Type B pancreatic cell (in vitro differentiated cells): ENCODE measurements at places on chromosomes 13 and 19. TPM values are rescaled to one million over a fixed set of nuclear protein-coding genes. Genes with fewer than 3 reads are reported as not detected.

The AMER2 gene
- 0.14 and 0.31 TPM in 2 replicates for total RNA-seq

DNA sequence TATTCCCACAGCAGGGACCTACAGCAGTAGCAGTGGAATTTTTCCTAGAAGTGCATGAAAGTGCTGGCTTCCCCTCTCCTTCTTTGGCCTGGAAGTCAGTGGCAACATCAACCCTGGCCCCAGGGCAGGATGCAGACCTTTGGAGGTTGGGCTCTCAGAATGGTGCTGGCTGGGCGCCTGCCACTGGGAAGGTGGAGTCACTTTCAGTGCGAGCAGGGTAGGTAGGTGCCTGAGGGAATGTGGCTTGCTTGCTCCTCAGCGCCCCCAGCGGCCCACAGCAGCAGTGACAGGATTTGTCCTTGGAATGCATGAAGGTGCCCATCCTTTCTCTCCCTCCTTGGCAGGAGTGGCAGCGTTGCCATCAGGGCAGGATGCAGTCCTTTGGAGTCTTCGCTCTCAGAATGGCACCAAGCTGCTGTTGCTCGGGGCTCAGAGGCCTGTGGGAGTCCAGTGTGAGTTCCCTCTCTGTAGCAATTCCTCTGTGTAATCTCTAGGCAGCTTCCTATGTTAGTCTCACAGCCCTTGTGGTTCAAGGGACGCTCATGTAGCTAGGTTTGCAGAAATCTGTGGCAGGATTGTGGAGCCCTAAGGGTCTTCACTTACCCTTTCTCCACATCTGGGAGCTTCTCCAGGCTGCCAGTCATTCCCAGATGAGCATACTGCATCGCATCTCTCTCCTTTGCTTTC lies 354.4 kb upstream of the DACH1 start:
- DNase-seq: no peak

The MTUS2 gene
- total RNA-seq: 4.1 and 14.5 TPM in 2 replicates

GRCh38 chr13:97257800-97258799 lies 36.0 kb downstream of the MBNL2 start:
- DNase-seq: no peak

DNA sequence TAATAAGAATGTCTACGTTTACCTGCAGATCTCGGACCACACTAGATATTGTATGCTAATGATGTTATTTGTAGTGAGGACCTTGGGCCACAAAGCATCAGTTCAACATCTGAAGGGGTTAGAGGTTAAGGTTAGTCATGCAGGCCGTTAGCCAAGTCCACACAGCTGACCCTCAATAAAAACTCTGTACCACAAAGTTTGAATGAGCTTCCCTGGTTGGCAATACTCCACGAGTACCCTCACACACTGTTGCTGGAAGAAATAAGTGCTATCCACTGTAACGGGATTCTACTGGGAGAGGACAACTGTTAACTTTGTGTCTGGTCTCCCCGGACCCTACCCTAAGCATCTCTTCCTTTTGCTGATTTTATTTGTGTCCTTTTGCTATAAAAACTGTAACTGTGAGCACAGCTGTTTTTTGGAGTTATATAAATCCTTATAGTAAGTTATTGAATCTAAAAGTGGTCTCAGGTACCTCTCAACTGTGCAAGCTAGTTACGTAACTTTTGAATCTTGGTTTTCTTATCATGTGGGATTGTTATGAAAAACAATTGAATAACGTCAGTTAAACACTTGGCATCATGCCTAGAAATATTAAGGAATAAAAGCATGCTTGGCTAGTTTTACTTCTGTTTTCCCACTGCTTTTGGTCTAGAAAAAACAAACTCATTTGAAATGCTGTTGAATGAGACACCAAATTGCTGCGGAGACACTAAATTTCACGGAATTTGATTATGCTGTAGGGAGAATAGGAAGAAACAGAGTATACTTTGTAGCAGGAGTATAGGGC lies 181.5 kb downstream of the DNAJC3 start:
- no peak for DNase-seq

The POU4F1 gene
- 0.93 and 5.4 TPM in 2 replicates for total RNA-seq

The ZNF134 gene
- 24.7 and 27.1 TPM in 2 replicates for total RNA-seq

DNA sequence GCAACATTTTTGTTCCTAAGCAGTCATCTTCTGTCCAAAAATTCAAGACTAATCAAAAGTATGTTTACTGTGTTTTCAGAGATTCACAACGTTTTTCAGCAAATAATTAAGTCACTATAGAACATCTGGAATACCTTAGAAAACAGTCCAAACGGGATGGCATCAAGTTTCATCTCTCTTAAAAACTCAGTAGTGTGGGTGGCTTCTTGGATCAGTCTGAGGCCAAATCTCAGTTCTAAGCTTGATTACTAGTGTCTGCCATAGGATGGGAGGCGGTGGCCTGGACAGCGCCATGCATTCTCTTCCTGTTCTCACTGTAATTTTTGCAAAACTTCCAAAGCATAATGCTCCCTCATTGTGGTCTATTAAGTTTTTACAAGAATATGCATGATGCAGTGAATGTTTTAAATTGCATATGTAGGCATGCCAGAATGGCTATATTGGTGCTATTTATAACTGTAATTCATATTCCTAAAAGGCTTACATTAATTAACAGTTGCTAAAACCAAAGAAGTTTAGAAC lies 37.1 kb downstream of the ANKRD10 start:
- no peak for DNase-seq

The N4BP2L1 gene
- total RNA-seq: 4.9 and 7.4 TPM in 2 replicates

The RGCC gene
- 2.7 TPM in 2 replicates for total RNA-seq

The DCT gene
- 19.7 TPM in 1 of 2 replicates, not detected in the other for total RNA-seq

- no peak for DNase-seq
These were observed 19.0 kb downstream of the OLFM2 start for GRCh38 chr19:9917321-9917720.

The PCDH8 gene
- 0.36 and 8.1 TPM in 2 replicates for total RNA-seq

The HAUS8 gene
- 10.7 and 18.8 TPM in 2 replicates for total RNA-seq

- no peak for DNase-seq
These were observed 6.0 kb upstream of the TNFAIP8L1 start for GRCh38 chr19:4633140-4633967.

The FOXA3 gene
- total RNA-seq: 3.3 and 5.0 TPM in 2 replicates

DNA sequence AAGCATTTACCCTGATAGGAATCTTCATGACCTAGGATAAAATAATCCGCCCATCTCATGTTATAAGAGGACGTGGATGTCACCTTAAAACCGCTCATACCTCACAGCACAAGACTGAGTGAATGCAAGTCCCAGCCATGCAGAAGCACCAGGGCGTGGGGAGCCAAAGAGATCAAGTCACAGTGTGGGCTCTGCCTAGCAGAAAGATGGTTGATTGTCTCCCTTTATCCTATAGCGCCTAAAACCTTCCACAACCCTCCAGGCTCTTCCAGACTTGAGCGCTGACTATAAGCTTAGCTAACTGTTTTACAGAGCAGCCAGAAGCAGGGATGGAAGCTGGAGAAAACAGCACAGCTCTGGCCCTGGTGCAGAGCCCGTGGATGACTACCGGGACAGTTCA lies 6.8 kb upstream of the ANKRD10 start:
- no peak for DNase-seq

- no peak for DNase-seq
These were observed 126.7 kb downstream of the STARD13 start for GRCh38 chr13:33158816-33159215.

DNA sequence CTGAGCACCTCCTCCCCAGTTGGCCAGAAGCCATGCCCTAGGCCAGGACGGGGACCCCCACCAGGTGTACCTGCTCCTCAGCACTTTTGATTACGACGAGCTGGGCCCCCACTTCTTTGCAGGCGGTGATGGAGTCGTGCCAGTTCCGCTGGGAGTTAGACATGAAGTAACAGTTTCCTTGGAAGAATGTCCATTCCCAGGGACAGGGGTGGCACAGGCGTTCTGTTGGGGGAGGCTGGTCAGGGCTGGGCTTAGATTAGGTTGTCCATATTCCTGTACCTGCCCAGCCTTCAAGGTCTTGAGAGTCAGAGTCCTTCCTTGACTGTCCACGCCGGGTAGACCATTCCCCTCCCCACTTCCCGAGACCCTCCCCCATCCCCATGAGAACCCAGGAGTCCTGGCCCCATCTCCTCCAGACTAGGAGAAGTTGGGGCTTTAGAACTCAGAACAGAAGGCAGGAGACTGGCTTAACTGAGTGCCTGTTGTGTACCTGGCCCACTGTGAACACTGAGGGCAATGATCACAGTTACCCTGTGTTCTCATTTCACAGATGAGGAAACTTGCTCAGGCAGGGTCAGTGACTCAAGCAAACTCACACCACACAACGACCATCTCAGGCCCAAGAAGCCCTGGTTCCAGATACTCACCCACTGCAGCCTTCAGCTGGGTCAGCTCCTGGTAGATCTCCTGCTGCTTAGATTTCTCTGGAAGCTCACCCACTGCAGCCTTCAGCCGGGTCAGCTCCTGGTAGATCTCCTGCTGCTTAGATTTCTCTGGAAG lies 2.3 kb downstream of the CD209 start:
- no peak for DNase-seq

DNA sequence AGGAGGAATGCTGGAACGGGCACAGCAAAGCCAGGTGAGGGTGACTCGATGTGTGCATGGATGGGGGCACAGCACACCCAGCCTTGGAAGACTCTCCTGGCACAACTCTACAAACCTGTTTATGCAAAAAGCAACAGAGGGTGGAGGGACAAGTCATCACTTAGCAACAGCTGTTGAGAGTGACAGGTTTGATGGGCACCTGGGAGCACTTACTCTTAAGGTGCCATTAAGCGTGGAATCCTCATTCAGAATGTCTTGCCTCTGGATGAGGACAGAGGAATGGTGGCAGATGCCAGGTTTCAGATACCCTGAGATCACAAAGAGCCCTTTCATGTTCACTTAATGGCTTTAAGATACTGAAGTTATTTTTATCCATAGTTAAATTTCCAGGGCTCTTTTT lies 97.0 kb downstream of the DCT start:
- DNase-seq: no peak

DNA sequence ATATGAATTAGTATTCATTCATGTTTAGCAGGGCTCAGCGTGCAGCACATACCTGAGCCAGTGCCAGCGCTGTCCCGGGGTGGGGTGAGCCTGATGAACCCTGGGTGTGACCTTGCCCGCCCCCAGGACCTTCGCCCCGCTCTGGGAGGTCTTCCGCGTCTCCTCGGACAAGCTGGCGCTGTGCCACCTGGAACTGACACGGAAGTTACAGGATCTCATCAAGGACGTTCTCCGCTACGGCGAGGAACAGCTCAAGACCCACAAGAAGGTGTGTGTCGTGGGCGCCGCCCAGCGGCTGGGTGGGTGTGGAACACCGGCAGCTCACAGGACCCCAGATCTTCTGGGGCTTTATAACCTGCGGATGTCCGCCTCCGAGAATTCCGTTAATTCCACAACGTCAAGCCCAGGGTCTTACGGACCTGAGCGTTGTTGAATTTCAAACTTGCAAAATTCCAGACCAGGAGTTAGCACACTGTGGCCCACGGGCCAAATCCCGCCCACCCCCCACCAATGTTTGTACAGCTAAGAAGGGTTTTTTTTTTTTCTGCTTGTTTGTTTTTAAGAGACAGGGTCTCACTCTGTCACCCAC lies 15.4 kb downstream of the FCHO1 start:
- peak; percentile 84 for DNase-seq

DNA sequence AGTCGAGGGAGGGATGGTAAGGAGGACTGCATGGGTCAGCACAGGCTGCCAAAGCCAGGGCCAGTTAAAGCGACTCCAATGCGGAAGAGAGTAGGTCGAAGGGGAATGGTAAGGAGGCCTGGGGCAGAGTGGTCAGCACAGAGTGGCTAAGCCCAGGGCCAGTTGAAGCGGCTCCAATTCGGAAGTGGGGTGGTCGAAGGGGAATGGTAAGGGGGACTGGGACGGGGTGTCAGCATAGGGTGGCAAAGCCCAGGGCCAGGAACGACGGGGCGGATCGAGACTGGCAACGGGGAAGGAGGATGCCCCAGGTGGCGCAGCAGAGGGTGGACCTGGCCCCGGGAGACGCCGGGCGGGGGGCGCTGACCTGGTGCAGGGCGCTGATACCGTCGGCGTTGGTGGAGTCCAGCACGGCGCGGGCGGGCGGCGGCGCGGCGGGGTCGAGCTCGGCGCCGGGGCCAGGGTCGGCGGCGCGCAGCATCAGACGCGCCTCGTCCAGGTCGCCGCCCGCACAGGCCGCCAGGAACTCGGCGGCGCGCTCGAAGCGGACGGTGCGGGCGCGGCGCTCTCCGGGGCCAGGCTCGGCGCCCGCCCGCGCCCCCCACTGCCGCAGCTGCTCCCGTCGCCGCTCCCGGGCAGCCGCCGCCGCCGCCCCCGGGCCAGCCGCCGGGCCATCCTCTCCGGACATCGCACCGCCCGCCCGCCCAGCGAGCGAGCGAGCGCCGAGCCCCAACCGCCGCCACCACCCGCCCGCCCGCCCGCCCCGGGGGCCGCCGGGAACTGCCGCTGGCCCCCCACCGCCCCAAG lies at the start of gene PPP1R12C:
Gene PPP1R12C, minus strand, starts transcription at position 779 of the 804 bp plus-strand sequence. Its CDS starts 94 bp downstream, at position 685.
- DNase-seq: no peak

GRCh38 chr13:20824762-20825476 lies 51.2 kb upstream of the EEF1AKMT1 start:
- no peak for DNase-seq

The TMEM259 gene
- 157 and 173 TPM in 2 replicates for total RNA-seq

GRCh38 chr19:1076046-1076386 lies 9.0 kb downstream of the ARHGAP45 start:
- no peak for DNase-seq

DNA sequence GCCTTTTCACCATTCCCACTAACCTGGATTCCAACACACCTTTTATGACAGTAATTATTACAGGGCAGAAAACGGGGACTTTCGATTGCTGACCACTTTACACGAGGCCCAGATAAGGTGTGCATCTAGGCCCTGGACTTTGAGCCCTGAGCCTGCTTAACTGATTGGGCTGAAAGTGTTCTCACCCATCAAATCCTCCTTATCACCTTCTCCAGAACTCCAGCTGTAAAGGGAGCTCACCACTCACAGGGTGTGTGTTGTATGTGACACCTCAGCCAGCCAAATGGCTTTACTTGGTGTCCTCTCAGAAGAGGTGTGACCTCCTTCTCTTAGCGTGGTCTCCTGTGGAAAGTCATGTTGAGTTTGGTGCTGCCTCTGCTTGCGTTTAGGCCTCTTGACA lies 36.5 kb downstream of the SIPA1L3 start:
- DNase-seq: no peak

- DNase-seq: no peak
These were observed 110.3 kb downstream of the MIPEP start for GRCh38 chr13:23778879-23779278.

The ZBTB32 gene
- total RNA-seq: not detected in 2 replicates

GRCh38 chr19:37951816-37952210 lies 44.8 kb downstream of the SIPA1L3 start:
- no peak for DNase-seq

DNA sequence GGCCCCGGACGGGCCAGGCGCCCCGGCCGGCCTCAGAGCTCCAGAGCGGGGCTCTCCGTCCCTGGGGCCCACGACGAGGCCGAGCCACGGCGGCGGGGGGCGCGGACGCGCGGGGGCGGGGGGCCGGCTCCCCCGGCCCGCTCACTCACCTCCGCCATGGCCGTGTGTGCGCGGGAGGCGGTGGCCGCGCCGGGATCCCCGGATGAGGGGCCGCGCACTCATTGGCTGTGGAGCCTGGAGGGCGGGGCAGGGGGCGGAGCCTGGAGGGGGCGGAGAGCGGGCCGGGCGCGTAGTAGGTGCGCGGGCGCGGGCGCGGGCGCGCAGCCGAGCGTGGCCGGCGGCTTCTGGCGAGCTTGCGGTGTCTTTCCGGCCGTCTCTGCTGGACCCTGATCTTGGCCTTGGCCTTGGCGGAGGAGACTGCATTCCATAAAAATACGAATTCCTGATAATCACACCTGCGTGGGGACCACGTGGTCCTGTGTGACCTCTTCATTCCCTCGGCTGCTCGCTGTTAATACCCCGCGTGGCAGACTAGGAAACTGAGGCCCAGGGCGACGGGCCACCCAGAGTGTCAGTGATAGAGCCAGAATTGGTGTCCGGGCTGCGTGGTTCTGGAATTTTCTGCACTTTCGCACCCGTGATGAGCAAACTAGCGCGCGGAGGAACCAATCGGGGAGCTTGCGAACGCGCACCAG lies at the start of gene MIER2:
Gene MIER2, minus strand, starts transcription at position 172 of the 695 bp plus-strand sequence. Its CDS starts 14 bp downstream, at position 158.
- peak; percentile 96 for DNase-seq

The C19orf33 gene
- total RNA-seq: 46.8 and 270 TPM in 2 replicates

The ZFP14 gene
- 7.6 and 10.9 TPM in 2 replicates for total RNA-seq

The CLDN10 gene
- 0.45 and 2.1 TPM in 2 replicates for total RNA-seq
